H7 (cell line): ENCODE measurements at places on chromosomes 2 and 18.

GRCh38 chr2:135615404-135615803, 84.1 kb downstream of the R3HDM1 start:
- DNase-seq: no peak

GRCh38 chr2:7180638-7181370, 263.6 kb downstream of the RNF144A start:
- DNase-seq: peak; percentile 26

- no peak for DNase-seq
Measured at GRCh38 chr2:45330108-45330507, 281.0 kb downstream of the SRBD1 start.

DNA sequence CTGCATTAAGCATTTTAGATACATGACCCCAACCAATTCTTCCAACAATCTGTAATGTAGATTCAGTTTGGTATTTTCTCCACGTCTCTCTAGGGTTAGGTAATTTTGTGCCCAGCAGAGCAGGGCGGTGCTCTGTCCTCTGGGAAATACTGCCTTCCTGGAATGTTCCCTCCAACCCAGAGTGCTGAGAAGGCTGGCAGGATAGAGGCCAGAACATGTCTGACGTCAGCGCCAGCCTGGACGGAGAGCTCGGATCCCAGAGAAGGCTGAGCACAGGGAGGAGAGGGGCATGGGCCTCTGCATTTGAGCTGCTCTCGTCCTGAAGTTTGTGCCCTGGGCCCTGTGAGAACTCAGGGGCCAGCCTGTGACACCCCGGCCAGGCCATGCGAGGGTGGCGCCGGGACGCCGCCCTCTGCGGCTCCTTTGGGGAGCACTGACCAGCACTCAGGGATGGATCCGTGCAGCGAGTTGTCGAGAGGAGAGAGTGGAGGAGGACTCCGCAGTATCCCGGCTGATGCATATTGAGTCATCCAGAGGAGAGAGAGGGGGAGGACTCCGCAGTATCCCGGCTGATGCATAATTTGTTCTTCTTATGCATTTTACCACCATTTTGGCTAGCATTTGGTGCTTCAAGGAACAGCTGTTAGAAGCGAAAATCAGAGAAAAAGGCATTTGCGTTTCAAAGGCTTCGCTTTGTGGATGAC, 80.0 kb upstream of the PXDN start:
- peak; percentile 62 for DNase-seq

DNA sequence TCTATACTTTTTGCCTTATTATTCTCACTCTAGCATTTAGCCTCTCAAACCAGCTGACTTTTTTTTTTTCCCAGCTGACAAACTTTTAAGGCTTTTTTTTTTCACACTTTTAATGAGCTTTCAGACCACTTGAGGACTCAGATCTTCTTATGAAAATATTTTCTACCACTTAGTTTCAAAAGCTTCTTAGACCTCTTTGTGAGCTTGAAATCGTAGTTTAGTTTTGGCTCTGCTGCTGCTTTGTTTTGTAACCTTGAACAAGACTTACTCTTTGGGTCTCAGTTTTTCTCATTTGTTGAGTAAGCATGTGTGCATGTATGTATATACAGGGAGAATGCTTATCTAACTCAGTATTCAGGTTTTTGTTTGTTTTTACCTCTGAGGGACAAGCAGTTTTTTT, 3.5 kb downstream of the NBEAL1 start:
- no peak for DNase-seq

- DNase-seq: no peak
Measured at GRCh38 chr18:13583576-13584550, 142.5 kb downstream of the FAM210A start.

GRCh38 chr2:119460076-119460475, 28.4 kb downstream of the TMEM37 start:
- DNase-seq: no peak

DNA sequence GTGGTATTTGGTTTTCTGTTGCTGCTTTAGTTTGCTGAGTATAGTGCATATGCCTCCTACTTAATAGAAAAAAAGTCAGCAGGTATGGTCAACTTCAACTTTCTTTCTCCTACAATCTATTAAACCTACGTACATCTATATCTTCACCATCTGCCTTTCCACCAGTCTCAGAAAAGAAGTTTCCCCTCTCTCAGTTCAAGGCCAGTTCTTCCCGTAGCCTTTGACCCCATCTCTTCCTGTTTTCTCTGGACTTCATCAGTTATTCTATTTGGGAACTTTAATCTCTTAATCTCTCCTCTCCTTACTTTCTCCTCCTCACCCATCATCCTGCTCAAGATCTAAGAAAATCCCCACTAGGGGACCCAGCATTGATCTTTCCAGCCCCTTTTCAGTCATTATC, 5.7 kb downstream of the PTRHD1 start:
- DNase-seq: no peak

GRCh38 chr2:29502460-29502911, 387.3 kb downstream of the CLIP4 start:
- no peak for DNase-seq

GRCh38 chr2:229843613-229844012, 78.2 kb downstream of the TRIP12 start:
- no peak for DNase-seq

DNA sequence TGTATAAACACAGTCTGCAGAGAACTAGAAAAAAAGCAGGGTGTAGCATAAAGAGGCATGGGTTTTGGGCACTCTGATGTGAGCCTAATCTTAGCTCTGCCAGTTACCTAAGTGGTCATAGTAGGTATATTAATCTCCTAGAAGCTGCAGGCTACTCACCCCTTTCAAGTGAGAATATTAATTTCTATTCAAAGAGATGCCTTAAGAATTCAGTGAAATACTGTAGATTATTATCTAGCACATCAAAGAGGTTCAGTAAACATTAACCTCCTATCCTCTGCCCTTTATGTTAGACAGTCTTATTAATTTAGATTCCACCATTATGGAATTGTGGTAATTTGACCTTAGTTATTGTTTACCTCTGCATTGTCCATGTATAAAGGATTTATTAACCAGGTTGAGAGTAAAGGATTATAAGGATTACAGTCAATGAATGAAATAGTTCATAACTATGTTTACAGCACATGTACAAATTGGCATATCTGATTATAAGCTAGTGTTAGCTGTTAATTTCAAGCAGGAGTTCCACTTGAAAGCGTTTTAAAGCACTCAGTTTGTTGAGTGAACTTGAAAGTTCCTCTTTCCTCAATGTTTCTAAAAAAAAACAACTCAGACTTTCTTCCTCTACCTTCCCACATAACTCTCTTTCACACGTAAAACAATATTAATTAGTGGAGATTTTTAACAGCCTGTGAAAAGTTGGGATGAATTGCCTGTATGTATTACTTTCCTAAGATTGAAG, 150.6 kb upstream of the EPC2 start:
- DNase-seq: no peak

- DNase-seq: no peak
Measured at GRCh38 chr2:132884705-132885104, 214.7 kb upstream of the LYPD1 start.

- DNase-seq: no peak
Measured at GRCh38 chr2:100702438-100703109, 117.4 kb upstream of the NPAS2 start.

GRCh38 chr2:74357627-74358026, 14.4 kb upstream of the SLC4A5 start:
- peak; percentile 32 for DNase-seq

- DNase-seq: no peak
Measured at GRCh38 chr2:155190342-155190741, 491.8 kb downstream of the KCNJ3 start.

GRCh38 chr2:84878896-84879583, 1.8 kb downstream of the TRABD2A start:
- DNase-seq: no peak

DNA sequence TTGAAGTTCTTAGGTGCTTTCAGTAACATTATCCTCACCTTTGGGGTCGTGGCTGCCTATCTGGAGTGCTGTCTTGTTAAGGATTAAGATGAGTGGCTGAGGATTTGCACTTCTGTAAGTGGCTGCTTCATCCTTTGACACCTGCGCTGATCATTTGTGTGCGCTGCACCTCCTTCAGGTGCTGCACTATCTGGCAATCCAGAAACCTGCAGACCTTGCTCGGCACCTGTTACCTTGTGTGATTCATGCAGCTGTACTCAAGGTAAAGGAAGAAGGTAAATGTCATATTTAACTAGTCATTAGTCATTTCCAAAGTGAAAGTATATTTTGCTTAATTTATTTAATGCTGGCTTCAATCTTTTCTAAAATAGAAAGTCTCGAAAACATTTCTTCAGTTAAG, 110.3 kb downstream of the RAB3GAP1 start:
- no peak for DNase-seq

- DNase-seq: no peak
Measured at GRCh38 chr2:112293636-112294401, 18.4 kb downstream of the ZC3H6 start.

GRCh38 chr2:64770781-64771334, 117.1 kb upstream of the SERTAD2 start:
- no peak for DNase-seq

DNA sequence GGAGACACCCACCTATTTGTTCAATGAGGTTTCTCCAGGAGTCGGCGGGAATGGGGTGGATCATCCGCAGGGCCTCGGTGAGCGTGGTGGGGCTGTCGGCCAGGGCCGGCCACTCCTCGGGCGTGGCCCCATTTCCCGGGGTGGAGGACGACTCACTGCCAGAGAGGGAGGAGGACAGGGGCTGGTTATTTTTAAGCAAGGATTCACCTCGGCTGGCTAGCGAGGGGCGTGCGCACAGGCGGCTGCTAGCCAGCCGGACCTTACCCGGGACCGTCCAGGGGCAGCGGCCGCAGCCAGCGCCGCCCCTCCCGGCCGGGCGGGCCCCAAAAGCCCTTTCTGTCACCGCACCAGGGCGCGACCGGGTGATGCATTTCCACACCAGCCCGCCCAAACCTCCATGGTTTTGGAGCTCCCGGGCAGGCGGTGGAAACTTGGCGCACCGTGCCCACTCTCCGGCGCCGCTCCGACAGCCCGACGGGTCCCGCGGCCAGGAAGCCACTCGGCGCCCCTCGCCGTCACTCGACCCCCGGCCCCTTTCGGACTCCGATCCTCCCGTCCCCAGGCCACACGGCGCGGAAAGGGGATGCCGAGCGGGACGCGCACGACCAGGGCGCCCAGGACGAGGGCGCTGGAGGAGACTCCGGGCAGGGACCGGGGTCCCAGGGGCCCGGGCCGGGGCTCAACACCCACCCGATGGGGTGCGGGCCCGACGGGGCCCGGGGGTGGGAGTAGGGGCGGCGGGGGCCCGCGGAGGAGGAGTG, 57.1 kb downstream of the SNORC start:
- peak; percentile 74 for DNase-seq

DNA sequence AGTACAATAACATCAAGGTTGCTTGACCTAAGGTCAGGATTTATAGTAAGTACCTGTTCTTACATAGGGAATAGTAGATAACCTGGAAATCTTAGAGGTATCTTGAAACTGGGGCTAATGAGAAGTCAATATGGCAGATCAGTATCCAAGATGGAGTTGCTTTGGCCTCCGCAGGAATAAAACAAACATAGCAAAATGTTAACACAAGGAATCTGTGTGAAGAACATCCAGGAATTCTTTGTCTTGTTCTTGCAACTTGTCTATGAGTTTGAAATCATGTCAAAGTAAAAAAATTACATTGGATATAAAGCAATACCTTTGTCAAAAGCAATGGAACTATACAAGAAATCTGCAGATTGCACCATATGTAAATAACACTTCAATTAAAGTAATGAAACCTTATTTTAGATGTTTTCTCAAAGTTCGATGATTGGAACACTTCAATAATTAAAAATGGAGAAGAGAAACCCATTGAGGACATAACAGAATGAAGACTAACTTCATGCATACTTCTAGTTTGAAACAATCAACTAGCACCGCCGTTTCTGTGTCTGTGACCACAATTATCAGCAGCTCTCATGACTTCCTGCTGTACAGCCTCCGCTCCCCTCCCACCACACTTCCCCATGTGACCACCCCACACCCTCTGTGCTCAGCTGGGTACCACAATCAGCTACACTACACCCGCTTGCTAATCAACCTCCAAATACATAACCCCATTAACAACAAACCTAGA, 27.6 kb downstream of the C2orf76 start:
- no peak for DNase-seq

DNA sequence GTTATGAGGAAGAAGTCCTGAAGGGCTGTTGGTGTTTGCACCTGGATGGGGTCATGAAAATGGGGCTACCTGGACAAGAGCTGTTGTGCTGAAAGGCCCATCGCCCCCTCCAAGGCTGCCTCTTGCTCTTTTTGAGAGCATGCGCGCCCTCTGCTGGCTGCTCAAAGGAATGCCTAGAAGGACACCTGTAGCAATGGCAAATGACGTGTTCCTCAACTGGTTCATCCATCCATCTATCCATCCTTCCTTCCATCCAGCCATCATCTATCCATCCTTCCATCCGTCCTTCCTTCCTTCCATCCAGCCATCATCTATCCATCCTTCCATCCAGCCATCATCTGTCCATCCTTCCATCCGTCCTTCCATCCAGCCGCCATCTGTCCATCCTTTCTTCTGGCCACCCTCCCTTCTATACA, 17.2 kb upstream of the RPL31 start:
- peak; percentile 91 for DNase-seq
